NCI-H1436 treated with DMSO at 0.1 percent for 48 hours (cell line): ENCODE measurements at places on chromosomes 12 and 14.

DNA sequence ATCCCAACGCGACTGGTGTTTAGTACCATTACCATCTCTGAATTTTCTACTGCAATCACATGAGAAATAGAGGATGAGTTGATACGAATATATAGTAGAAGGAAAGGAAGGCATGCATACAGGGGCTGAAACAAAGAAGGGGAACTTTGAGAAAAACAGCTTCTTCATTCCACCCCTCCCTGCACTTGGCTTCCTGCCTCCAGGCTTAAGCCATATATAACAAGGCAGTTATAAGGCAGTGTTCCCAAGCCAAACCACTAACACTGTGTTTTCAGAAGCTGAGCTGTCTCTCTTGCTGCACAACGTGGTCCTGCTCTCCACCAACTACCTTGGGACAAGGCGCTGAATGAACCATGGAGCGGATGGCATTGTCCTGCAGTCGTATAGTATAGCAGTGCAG is 11.0 kb downstream of the LETMD1 start:
- no peak for DNase-seq

- DNase-seq = no peak
Measured at GRCh38 chr12:11881835-11882234, 188.9 kb upstream of the BCL2L14 start.

DNA sequence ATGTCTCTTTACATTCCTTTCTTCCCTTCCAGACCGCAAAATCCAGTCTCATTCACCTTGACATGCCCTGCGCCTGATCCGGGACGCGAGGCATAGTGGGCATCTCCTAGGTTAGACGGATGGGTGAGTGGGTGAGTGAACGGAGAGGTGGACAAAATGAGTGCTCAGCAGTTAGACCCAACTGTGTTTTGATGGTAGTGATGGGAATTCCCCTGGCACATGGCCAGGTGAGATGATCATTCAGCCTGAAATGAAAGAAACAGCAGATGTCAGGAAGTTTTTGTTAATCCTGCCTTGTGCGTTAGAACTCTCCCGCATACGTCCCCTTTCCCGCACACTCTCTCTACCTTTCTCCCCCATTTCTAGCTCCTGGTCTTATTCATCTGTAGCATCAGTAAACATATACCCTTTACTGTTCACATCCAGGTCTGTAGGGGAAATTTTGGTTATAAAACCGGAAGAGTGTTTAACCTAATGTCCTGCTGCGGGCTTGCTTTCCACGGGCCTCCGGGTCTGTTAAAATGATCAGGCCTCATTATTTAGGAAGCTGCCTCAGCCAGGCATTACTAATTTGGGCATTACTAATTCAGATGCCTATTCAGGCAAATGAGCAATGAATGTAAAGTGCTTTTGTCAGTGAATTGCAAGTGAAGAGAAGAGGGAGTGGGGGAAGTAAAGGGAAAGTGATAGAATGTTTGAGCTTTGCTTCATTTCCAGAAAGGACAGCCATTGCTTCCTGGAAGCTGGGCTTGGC is 172.8 kb downstream of the ETV6 start:
- DNase-seq = no peak

GRCh38 chr14:90049390-90049789 is 12.4 kb upstream of the KCNK13 start:
- DNase-seq = no peak

DNA sequence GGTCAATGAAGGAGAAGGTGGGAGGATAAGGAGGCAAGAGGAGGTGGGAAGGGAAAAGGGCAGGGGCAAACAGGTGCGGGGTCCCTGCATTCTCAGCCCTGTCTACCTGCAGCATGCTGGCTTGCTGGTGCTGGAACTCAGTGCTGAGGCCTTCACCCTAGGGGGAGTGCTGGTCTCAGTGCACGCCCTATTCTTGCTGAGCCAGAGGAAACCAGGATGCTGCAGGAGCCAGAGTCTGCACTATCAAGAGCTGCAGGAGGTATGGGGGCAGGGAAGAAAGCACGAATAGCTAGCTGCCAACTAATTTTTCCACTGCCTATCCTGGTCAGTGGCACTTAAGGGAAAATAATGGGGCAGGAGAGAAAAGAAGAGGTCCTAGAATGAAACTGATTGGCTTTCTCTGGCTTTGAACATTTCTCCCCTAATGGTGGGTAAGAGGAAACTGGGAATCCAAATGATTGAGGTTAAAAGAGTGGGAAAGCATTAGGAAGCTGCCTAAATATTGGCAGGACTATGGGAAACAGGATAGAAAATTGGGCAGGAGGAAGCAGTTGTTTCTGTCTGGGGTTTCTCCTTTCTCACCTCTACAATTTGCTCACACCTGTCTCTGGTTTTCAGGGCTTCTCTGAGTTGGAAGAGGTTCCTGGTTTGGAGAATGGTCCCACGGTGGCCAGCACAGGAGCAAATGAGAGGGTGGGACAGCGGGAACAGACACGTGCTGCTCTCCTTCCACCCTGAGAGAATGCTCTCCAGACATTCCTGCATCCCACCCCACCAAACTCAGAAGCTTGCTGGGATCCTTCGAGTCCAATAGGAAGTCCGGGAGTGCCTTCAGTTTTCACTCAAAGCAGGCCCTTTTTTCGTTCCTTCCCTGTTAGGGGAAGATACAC is 1.9 kb downstream of the TMEM253 start:
- no peak for DNase-seq

GRCh38 chr14:90319173-90319572 is 12.6 kb downstream of the NRDE2 start:
- no peak for DNase-seq

- DNase-seq = no peak
Measured at GRCh38 chr12:89797436-89797835, 88.8 kb upstream of the ATP2B1 start.

DNA sequence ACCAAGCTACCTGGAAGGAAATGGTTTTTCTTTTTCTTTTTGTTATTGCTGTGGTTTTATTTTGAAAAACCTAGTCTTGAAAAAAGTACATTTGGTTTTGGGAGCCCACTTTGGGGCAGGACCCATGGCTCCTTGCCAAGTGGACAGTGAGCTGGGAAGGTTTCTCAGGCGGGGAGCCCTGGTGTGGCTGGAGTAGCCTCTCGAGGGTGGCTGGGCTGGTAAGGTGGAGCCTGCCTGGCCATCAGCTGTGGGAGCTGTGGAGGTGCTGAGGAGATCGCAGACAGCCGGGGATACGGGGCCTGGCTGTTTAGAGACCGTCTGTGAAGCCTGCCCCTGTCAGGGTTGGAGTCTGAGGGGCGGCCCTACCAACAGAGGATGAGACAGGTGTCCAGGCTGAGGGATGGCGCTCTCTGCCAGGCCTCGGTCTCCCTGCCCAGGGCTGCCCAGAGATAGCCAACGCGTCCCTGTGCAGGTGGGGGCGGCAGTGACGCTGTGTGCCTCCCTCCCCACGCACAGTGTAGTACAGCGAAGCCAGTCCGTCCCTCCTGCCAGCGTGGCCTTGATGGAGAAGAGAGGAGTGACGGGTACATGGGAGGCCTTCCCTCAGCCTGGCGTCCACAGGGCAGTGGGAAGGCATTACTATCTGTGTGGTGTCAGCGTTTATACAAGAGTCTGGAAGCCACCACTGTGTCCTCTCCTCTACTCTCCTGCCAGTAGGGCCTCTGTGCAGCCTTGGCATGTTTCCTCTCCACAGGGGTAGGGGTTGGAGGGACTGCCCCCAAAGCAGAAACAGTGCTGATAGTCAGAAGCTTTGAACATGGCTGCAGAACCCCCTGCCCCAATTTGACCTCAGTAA is 5.9 kb downstream of the RIN3 start:
- DNase-seq = no peak

DNA sequence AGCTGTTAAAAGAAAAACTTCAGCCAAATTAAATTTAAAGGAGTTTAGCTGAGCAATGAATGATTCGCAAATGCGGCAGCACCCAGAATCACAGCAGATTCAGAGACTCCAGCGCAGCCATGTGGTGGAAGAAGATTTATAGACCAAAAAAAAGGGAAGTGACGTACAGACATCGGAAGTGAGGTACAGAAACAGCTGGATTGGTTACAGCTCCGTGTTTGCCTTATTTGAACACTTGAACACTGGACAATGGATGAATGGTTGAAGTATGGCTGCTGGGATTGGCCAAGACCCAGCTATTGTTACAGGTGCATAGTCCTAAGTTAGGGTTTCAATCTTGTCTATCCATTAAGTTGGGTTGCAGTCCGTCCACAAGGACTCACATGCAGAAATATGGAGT is 42.6 kb downstream of the GALNT8 start:
- DNase-seq = no peak

DNA sequence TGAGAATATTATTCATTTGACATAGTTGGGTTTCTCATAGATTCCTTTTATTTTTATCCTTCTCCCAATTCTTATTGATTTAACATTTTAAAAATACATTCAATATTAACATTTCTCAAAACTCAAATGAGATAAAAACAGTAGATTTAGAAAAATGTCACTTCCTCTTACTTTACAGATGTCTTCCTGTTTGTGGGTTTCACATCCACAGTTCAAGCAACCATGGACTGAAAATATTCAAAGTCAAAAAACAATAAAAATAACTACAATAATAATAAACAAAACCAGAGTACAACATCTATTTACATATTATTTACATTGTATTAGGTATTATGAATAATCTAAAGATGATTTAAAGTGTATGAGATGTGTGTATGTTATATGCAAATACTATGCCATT is 111.3 kb upstream of the SLC16A7 start:
- DNase-seq = no peak

DNA sequence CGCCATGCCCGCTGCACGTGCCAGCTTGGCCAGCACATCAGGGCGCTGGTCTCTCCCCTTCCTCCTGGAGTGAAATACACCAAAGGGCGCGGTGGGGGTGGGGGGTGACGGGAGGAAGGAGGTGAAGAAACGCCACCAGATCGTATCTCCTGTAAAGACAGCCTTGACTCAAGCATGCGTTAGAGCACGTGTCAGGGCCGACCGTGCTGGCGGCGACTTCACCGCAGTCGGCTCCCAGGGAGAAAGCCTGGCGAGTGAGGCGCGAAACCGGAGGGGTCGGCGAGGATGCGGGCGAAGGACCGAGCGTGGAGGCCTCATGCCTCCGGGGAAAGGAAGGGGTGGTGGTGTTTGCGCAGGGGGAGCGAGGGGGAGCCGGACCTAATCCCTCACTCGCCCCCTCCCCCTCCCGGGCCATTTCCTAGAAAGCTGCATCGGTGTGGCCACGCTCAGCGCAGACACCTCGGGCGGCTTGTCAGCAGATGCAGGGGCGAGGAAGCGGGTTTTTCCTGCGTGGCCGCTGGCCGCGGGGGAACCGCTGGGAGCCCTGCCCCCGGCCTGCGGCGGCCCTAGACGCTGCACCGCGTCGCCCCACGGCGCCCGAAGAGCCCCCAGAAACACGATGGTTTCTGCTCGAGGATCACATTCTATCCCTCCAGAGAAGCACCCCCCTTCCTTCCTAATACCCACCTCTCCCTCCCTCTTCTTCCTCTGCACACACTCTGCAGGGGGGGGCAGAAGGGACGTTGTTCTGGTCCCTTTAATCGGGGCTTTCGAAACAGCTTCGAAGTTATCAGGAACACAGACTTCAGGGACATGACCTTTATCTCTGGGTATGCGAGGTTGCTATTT is 914 bp upstream of the CCND2 start:
- no peak for DNase-seq

DNA sequence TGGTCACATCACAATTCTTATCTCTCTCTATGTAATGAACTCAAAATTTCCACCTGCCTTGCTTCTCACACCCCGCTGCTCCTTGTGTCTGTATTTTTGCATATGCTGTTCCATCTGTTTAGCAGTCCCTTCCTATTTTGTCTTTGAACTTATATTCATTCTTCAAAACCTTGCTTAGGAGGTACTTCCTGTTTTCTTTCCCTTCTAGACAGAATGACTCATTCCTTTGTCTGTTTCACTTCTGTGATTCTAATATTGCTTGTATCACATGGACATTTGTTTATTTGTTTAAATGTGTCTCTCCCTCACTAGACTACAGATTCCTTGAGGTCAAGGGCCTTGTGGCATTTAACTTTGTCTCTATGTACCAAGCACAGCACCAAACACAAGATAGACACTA is 424.2 kb downstream of the ETNK1 start:
- no peak for DNase-seq

GRCh38 chr12:30423330-30423729 is 272.3 kb downstream of the IPO8 start:
- DNase-seq = no peak

GRCh38 chr12:7001921-7002591 is 16.2 kb downstream of the LPCAT3 start:
- DNase-seq = no peak

DNA sequence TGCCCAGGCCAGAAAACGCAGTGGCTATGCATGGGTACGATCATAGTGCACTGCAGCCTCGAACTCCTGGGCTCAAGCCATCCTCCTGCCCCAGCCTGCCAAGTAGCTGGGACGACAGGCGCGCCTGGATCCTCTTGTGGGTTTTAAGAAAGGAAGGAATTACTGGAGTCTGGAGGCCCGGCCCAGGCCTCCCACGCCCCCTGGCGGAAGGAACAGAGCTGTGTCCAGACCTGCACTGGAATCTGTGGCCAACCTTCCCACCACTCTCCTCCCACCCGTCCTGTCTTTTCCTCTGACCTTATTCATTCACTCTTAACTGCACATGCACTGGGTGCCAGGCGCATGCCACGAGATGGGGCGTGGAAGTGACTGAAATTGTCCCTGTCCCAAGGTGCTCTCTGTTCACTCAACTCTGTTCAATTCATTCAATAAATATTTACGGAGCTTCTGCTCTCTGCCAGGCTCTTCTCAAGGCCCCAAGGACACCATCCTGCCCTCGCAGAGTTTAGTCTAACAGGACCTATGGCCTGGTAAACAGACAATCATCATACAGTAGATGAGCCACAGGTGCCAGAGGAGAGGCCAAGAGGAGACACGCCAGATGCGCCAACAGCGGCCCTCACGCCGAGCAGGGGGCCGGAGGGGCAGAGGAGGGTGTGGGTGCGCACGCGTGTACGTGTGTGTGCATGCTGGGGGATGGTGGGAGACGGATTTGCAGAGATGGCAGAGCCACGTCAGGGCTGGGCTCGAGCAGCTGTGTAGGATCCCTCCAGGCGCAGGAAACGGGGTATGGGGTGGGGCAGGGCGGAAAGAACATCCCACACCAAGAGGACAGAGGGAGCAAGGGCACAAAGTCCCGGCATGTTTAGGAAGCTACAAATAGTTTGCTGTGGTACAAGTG is 13.7 kb upstream of the TMEM106C start:
- DNase-seq = peak; percentile 32

- no peak for DNase-seq
Measured at GRCh38 chr14:68580671-68581070, 212.2 kb downstream of the ZFP36L1 start.

DNA sequence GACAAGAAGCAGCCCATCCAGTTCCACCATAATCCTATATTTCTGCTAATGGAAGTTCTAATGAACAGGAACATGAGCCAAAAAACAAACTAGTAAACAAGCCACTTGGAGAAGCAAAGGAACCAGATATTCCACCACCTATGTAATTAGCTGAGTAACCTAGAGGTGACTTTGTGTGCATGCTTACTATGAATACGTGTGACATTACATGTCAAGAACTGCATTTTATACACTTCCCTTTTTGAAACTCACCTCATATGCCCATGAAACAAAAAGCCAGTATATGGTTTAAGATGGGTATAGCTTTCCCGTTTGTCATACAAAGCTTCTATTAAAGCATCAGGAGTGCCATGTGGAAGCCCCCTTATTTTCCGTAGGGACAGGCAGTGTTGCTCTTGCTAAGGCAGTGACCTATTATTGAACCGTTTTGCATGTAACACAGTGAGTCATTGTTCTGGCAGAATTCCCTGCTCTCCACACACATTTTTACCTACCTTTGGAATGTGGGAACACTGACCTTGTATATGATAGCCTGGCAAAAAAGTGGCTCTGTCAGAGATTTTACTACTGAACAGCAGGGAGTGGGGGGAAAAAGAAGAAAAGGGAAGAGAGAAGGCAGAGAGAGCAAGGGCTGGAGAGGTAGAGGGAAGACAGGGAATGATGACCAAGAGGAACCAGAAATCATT is 34.8 kb upstream of the FRMD6 start:
- no peak for DNase-seq
